GF-D8 (cell line): ENCODE measurements at places on chromosomes 3 and 15.

- DNase-seq = no peak
Measured at GRCh38 chr15:95194746-95195145, 963.4 kb downstream of the MCTP2 start.

GRCh38 chr3:58540176-58540858 lies 3.3 kb upstream of the ACOX2 start:
- DNase-seq = no peak

- no peak for DNase-seq
Measured at GRCh38 chr3:132789959-132790358, 67.8 kb upstream of the NPHP3 start.

- no peak for DNase-seq
Measured at GRCh38 chr3:37319784-37320183, 145.4 kb upstream of the LRRFIP2 start.

DNA sequence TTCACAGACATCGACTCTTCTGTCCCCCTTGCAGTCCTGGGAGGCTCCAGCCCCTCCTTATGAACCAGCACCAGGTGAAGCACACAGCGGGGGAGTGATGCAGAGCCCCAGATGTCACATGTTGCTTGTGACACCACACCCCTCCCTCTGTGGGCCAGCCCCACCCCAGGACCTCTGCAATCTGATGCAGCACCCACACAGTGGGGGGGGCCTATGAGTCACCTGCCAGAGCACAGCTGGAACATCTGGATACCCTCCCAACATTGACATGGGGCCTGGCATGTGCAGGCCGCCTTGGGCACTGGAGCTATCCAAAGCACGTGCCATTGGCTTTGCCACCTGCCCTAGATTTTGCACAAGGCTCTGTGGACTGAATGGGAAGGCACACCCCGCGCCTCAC lies 70.5 kb downstream of the FEM1B start:
- DNase-seq = no peak
